Glutamatergic neuron (in vitro differentiated cells): ENCODE measurements at places on chromosomes 5 and 9. TPM values are rescaled to one million over a fixed set of nuclear protein-coding genes. Genes with fewer than 3 reads are reported as not detected.
A peak's percentile ranks its signal among the peaks of the same experiment; 100 is the strongest.

- H3K36me3 ChIP-seq = peaks cover 6% of the 10 kb centered on the region
- no peak for DNase-seq
- peaks cover 8% of the 10 kb centered on the region for H3K27me3 ChIP-seq
- H3K4me1 ChIP-seq = peaks cover 6% of the 10 kb centered on the region
- H3K4me3 ChIP-seq = no peak overlapping the region
- H3K27ac ChIP-seq = no peak overlapping the region
These were observed 101.1 kb upstream of the DAP start for GRCh38 chr5:10862085-10862484.

DNA sequence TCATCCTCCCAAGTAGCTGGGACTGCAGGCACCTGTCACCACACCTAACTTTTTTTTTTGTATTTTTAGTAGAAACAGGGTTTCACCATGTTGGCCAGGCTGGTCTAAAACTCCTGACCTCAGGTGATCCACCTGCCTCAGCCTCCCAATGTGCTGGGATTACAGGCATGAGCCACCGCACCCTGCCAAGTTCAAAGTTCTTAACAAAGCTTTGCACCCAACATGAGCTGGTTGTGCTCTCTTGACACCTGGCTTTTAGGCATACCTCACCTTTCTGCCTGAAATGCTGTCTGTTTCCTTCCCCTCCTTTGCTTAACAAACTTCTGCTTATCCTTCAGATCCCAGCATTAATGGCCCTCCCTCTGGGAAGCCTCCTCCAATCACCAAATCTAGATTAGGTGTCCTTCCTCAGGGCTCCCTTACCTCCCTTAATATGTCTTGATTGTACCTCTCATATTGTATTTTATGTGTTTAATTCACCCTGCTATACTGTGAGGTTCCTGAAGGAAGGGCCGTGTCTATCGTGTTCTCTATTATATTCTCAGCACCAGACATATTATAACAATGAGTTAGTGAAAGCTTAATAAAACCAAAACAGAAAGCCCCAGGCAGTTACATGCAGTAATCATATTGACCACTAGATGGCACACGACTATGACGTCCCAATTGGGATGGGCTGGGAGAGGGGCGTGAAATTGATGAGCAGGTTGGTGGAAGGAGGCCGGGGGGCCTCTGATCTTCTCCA lies 62.9 kb upstream of the PPARGC1B start:
- H3K27me3 ChIP-seq = peaks cover 5% of the 10 kb centered on the region
- peaks cover 15% of the 10 kb centered on the region for H3K36me3 ChIP-seq
- no peak overlapping the region for H3K4me3 ChIP-seq
- no peak for DNase-seq
- H3K4me1 ChIP-seq = peaks cover 7% of the 10 kb centered on the region
- no peak overlapping the region for H3K27ac ChIP-seq

- H3K27ac ChIP-seq = no peak overlapping the region
- no peaks in the 10 kb centered on the region for H3K36me3 ChIP-seq
- no peak overlapping the region for H3K4me3 ChIP-seq
- no peaks in the 10 kb centered on the region for H3K27me3 ChIP-seq
- no peaks in the 10 kb centered on the region for H3K4me1 ChIP-seq
These were observed 443.1 kb downstream of the ZNF608 start for GRCh38 chr5:124303366-124303765.

The CCDC183 gene
- total RNA-seq = 20.0 TPM

The PDE8B gene
- total RNA-seq = 1.1 TPM

DNA sequence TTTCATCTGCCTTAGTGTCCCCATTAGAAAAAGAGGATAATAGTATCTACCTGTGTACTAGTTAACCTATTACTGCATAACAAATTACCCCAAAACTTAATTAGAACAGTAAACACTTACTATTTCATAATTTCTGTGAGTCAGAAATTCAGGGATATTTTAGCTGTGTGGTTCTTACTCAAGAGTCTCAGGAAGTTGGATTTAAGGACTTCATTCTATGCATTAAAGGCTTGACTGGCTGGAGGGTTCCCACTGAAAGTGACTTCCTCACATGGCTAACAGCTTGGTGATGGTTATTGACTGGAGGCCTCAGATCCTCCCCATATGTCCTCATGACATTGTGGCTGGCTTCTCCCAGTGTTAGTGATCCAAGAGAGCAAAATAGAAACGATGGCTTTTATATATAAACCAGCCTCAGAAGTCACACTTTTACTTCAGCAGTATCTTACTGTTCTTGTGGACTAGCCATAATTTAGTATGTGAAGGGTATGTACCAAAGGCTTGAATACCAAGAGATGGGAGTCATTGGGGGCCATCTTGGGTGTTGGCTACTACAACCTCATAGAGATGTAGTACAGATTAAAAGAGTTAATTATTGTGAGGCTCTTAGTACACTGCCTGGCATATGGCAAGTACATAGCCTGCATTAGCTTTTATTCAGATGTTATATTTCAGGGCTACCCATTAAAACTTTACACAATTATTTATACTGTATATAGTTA lies 9.9 kb downstream of the RAD23B start:
- no peaks in the 10 kb centered on the region for H3K36me3 ChIP-seq
- no peak for DNase-seq
- peaks cover 34% of the 10 kb centered on the region for H3K4me1 ChIP-seq
- H3K27ac ChIP-seq = peak overlapping the region; percentile 19
- H3K27me3 ChIP-seq = no peaks in the 10 kb centered on the region

The C9orf57 gene
- total RNA-seq = not detected
